ENCODE measurements at places on chromosomes 3 and 15.

GRCh38 chr3:23600167-23600871 lies 205.4 kb upstream of the UBE2E1 start:
- no peak for DNase-seq

GRCh38 chr15:66099950-66100671 lies 153.4 kb downstream of the MEGF11 start:
- no peak for DNase-seq

DNA sequence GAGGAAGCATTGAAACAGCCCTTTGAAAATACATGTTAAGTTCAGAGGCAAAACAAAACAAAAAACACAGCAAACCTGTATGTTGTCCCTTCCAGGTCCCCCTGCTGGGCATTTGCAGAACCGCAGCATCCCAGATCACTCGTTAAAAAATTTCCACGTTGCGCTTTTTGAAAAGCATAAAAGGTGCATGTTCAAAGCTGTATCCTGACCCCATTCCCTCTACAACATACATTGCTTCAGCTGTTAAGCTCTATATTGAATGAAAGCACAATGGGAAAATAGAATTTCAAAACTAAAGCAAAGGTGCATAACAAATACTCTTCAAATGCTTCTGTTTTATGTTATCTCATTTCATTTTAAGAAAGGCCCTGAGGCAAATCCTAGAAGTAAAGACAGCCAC lies 328.3 kb downstream of the THSD4 start:
- DNase-seq: no peak

DNA sequence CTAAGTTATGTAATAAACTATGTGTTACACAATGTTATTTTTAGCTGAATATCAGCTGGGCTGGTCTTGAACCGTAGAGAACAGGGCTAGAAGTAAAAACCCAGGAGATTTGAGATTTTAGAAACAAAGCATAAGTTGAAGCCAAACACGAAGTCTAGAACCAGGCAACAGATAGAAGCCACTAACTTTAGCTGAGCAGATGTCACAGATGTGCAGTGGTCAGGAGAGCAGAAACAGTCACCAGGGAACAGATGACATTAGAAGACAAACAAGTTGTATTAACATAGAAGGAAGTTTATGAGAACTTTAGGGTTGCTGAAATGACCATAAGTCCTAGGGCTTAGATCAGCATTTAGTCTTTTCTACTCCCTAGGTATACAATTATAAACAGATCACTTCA lies 731.0 kb downstream of the ZNF385D start:
- no peak for DNase-seq

GRCh38 chr15:70810916-70811578 lies 42.9 kb downstream of the LARP6 start:
- no peak for DNase-seq

DNA sequence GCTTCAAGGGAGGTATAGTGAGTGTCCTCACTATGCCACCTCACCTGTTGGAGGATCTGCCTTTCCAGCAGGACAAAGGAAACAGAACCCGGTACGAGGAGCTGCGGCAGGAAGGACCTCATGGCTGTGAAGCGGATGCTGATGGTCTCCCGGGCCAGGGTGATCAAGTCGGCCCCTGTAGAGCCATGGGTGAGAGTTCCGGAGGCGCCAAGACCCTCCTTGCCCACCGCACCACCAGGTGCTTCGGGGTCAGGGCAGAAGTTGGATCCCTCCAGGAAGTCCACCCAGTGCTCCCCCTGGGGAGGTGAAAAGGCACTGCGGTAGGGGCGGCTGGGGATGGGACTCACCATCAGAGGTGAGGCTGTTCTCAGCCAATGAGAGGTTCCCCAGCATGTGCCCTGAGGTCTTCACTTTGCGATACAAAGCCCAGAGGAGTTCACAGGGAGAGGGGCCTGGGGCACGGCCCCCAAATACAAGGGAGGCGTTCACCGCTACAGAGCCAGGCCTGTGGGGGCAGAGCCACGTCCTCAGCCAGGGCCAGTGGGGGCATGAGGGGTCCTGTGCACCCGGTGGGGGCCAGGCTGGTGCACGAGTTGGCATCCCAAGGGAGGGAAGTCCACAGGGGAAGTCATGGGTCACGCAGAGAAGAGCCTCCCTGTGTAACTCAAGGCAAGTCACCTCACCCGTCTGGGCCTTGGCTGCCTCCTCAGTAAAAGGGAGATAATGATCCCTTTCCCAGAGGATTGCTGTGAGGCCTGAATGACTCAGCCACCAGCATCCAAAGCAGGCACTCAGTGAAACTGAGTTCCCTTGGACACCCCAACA lies 27.7 kb downstream of the C15orf39 start:
- no peak for DNase-seq

- no peak for DNase-seq
Observed at GRCh38 chr3:139803294-139803693, 125.5 kb upstream of the NMNAT3 start.

GRCh38 chr3:130379274-130379673 lies 33.8 kb downstream of the COL6A5 start:
- no peak for DNase-seq

- no peak for DNase-seq
Observed at GRCh38 chr3:9600597-9600996, 47.0 kb upstream of the LHFPL4 start.

- DNase-seq: no peak
Observed at GRCh38 chr3:129233538-129233937, 15.9 kb upstream of the COPG1 start.

DNA sequence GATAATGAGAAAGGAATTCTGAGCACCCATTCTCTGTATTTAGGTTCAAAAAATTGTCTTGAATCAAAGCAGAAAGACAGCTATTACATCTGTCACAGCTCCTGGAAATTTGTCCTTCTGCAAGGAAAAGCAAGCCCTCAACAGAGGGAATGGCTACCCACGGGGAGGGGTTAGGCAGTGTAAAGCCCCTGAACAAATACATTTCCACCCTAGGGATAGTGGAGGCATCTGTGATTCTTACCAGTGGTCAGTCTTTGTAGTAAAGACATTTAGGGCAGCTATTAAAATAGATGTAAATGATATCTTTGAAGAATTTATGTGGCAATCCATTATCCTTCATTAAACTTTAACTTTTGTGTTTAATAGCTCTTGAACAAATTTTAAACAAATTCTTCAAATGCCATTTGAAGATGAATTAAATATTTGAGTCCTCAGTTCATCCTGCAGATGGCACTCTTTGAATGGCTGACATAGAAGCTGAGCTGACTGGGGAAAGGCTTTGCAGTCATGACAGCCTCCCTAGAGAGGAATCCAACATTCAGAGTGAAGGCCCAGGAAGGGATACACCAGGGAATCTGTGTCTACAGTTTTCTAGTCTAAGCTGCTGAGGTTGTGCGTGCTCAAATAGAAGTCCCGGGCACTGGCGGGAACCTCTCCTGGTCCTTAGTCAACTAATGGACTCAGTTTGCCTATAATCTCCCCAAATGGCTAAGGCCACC lies 359.7 kb upstream of the ROPN1 start:
- no peak for DNase-seq

DNA sequence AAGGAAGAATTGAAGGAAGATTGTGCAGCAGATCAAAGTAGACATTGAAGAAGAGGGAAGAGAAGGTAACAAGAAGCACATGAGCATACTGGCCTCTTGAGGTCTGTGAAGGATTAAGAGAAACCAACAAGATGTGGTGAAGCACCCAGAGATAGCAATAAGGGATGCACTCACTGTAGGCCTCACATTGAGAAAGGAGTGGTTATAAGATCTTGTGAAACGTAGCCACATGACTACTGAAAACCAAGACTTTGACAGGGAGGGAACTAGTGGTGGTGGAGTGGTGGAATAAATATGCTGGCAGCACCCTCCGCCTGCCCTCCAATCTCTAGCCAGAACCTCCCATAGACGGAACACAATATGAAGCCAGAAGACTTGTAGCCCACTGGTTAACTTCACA lies 651.2 kb downstream of the DIPK2A start:
- no peak for DNase-seq

DNA sequence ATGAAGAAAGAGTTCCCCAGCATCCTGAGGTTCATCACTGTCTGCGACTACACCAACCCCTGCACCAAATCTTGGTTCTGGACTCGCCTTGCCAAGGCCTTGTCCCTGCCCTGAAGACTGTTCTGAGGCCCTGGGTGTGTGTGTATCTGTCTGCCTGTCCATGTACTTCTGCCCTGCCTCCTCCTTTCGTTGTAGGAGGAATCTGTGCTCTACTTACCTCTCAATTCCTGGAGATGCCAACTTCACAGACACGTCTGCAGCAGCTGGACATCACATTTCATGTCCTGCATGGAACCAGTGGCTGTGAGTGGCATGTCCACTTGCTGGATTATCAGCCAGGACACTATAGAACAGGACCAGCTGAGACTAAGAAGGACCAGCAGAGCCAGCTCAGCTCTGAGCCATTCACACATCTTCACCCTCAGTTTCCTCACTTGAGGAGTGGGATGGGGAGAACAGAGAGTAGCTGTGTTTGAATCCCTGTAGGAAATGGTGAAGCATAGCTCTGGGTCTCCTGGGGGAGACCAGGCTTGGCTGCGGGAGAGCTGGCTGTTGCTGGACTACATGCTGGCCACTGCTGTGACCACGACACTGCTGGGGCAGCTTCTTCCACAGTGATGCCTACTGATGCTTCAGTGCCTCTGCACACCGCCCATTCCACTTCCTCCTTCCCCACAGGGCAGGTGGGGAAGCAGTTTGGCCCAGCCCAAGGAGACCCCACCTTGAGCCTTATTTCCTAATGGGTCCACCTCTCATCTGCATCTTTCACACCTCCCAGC lies 2.9 kb downstream of the MYD88 start:
- DNase-seq: no peak

DNA sequence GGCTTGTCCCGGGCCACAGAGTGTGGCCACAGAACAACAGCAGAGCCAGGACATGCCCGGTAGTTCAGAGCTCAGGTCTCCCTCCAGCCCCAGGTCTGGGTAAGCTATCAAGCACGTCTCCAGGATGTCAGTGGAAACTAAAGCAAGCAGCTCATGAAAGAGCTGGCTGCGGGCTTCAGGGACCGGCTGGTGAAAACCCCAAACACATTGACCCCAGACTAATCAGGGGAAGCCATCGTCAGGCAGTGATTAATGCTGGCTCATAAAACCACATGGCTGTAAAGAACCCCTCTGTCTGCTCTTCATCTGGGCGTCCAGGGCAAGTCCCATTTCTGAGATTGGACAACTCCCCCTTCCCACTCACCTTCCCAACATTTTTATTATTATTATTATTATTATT lies 37.8 kb downstream of the LMCD1 start:
- DNase-seq: no peak

DNA sequence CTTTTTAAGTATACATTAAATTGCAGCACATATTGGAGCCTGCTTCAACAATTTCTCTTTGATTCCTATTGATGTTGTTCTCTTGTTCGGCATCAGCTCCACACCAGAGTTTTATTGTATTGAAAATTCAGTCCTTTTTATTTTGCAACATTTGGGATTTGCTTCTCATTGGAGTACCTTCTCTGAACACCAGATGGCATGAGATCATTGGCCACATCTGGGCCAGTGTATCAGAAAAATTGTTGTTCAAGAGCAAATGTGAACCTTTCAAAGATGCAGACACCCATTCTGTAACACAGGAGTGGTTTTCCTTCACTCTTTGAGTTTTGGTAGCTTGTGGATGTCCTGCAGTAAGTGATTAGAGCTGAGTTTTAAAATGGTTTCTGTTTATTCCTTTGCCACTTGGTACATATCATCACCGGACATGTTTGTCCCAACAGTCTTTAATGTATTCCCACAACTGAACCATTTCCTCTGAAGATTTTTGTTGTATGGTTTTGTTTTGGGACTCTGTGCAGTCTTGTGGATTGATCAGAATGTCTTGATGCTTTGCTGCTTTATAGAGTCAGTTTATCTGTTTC lies 96.1 kb downstream of the MCTP2 start:
- no peak for DNase-seq

GRCh38 chr15:65226221-65226620 lies 14.9 kb upstream of the CILP start:
- DNase-seq: no peak

DNA sequence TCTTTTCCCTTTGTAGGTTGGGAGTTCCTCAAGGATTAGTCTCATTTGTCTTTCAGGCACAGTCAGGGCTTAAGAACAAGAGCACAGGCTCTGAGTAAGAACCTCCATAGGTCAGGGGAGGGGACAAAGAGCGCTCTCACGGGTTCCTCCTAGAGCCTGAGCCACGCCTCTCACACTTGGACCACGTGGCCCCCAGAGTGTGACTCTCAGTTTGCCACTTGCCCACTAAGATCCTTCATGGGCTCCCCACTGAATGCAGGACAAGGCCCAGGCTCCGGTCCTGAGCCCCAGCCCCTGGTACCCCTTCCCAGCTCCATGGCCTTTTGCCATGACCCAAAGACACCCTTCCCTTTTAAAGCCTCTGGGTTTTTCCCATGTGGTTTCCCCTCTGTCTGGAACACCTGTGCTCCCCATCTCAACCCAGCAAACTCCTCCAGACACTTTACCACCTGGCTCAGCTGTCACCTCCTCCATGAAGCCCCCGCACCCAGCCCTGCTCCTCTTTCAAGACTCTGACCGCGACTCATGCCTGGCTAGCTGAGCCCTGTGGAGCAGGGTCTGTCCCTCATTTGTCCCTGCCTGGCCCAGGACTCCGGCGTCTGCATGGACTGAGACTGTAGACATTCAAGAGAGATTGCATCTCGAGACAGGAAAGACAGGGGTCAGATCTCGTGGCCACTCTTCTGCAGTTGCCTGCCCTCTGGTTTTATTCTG lies 32.7 kb downstream of the IQSEC1 start:
- DNase-seq: peak; percentile 37

DNA sequence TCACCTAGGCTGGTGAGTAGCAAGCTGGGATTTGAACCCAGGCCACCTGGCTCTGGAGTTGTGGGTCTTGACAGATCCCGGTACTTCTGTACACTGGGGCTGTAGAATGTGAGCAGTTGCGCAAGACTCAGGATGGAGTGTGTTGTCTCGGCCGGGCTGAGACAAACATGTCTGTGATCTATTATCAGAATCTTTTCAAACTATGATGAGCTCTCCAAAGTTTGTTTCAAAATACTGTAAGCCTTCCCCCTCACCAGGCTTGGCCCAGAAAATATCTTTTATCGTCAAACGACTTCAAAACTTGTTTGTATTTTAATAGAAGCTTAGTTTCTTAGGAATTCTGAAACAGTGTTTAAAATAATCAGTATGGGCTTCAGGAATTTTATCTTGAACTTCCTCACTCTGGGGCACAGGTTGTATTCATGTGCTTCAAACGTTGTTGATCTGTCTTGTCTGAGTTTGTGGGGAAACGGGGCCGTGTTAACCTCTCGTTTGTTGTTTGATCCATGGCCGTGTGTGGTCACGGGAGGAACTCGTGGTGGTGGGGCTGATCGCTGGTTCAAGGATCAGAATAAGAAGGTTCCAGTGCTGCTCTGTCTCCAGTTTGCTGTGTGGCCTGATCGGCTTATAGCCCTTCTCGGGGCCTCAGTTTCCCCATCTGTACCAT lies 40.3 kb upstream of the TFRC start:
- no peak for DNase-seq

All from stimulated activated CD8-positive, alpha-beta memory T cell treated with anti-CD3 and anti-CD28 coated beads, Interleukin-4, amount 100 ng/mL, for 4 hours (primary cell).